Stimulated activated CD4-positive, alpha-beta T cell treated with anti-CD3 and anti-CD28 coated beads, Interleukin-4, amount 100 ng/mL, for 1 hour (primary cell): ENCODE measurements at places on chromosomes 3 and 15.

- DNase-seq = no peak
These were observed 836.2 kb downstream of the AGBL1 start for GRCh38 chr15:86915811-86916331.

DNA sequence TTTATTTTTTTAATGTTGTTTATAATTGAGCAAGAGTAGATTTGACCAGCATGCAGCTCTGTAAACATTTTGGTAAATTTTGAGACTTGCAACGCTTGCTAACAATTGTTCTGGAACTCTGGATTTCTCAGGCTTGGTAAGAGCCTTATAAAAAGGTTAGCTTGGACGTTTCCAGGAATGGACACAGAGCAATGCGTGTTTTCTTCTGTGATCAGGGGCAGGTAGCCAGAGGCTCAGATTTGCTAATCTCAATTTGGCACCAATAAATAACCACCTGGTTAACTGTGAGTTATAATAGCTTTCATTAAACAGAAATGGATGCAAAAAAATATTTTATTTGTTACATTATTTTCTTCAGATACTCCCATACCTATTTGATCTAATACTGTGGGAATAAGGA, 39.8 kb downstream of the CADM2 start:
- DNase-seq = no peak

DNA sequence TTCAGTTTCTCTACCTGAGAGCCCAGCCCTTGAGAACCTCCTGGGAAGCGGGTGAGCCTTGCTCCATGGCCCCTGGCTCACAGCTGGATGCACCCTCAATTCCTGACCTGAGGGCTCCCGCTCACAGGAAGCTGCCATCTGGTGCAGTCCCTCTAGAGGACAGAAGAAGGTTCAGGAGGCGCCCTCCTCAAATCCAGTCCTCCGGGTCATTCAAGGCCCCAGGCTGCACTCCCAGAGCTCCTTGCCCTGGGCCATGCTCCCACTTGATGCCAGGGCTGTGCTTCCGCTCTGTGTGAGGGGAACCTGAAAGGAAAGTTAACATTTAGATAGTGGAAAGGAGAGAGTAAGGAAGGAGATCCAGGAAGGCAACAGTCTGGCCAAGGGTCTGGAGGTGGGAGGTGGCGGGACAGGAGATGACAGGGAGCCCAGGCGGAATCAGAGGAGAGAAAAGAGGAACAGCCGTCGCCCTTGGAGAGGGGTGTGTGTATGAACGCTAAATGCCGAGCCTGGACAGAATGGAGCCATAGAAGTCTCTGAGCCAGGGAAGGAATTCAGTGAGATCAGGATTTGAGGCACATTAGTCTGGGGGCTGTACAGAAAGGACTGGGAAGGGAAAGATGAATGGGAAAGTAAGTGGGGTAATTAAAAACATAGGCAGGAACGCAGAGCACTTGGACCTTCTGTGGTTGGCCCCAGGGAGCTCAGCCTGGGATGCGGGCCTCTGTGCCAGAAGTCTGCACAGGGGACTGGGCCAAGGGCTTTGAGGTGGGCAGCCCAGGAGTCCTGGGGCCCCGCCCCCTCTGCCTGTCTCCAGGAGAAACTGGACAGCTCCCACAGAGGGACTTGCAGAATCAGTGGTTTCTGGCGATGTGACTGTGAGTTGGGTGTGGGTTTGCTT, 26.1 kb downstream of the TBC1D21 start:
- no peak for DNase-seq

- no peak for DNase-seq
These were observed 218.4 kb upstream of the TLE3 start for GRCh38 chr15:70316059-70316600.
